ENCODE measurements at places on chromosomes 16 and 17.

GRCh38 chr17:5838661-5839300 is 231.4 kb upstream of the WSCD1 start:
- no peak for DNase-seq

- no peak for DNase-seq
These were observed 395.5 kb downstream of the TMEM114 start for GRCh38 chr16:8194794-8195193.

DNA sequence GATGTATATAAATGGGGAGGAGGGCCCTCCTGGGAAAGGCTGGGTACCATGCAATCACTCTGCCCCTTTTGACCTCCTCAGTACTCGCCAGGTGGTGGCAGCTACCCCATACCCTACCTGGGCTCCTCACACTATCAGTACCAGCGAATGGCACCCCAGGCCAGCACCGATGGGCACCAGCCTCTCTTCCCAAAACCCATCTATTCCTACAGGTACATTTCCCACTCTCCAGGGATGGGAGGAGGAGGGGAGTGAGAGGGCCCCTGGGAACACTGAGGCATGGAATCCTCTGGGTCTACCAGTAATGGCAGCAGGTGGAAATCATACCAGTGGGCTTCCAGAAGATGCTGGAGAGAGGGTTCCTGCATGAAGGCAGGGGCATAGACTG is 22.9 kb downstream of the FOXN1 start:
- DNase-seq = no peak

DNA sequence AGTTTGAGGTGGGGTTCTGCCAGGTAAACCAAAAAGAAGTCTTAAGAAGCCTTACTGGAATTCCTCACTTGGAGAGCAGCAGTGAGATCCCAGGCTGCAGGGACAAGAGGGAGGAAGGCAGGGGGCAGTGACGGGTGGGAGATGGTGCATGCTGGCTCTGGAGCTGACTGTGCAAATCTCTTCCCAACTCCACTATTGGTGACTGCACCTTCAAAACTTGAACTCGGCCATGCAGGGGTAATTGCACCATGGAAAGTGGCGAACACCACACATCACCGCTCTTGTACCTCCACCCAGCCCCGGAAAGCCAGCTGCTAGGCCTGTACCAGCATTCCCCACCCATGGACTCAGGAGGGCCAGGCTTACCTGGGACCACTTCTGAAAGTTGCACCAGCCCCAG is 51.4 kb upstream of the CDR2 start:
- no peak for DNase-seq

GRCh38 chr16:2484898-2485508 is 10.1 kb downstream of the TBC1D24 start:
- no peak for DNase-seq

DNA sequence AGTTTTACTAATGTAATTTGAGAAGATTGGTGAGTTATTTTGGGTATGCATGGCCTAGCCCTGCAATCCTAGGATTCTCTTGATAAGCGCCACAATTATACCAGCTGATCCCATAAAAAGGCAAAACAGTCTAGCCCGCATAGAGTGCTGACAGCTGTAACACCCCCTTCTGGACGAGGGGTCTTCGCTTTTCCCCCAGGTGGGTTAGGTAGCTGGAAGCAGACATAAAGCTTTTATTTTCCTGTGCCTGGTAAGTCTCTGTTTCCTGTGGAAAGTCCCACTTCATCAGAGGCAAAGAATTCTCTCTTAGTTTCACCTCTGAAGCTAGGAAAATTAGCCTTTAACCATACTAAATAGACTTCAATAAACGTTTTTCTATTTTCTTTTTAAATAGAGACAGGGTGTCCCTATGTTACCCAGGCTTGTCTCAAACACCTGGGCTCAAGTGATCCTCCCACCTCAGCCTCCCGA is 108.3 kb downstream of the YPEL2 start:
- no peak for DNase-seq

GRCh38 chr17:72457712-72458111 is 336.9 kb downstream of the SOX9 start:
- DNase-seq = no peak

DNA sequence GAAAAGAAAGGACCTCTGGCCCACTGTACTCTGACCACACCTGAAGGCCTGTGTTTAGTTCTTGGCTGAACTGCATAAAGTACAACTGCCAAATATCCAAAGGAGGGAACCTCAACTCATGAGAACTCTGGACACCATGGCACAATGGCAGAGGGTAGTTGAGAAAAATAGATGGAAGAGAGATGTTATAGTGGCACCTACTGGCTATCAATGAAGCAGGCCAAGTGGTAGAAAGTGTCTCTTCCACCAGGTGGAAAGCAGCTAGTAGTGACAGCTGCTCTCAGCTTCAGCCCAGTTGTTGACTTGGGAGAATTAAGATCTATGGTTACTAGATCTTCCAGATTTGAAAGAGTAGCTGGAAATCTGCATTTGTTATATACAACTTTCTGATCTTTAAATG is 3.2 kb downstream of the MED31 start:
- DNase-seq = no peak

GRCh38 chr16:4404247-4404966 is 12.0 kb downstream of the CORO7 start:
- no peak for DNase-seq

DNA sequence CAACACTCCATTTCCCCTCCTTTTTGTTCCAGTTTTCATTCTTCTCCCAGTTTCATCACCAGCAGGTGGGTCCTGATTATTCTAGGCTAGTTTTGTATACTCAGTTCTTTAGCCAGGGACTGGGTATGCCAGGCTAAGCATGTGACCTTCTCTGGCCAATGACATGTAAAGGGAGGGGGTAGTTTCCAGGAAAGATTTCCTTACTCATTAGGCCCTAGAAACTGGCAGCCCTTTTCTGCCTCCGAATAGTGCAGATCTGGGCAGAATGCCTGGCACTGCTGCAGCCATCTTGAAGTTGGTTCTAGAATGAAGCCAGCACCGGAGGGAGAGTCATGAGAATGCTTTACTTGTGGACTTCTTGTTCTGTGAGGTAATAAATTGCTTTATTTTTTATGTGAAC is 126.9 kb upstream of the AXIN2 start:
- no peak for DNase-seq

GRCh38 chr17:73591296-73592078 is 52.8 kb downstream of the SDK2 start:
- no peak for DNase-seq

DNA sequence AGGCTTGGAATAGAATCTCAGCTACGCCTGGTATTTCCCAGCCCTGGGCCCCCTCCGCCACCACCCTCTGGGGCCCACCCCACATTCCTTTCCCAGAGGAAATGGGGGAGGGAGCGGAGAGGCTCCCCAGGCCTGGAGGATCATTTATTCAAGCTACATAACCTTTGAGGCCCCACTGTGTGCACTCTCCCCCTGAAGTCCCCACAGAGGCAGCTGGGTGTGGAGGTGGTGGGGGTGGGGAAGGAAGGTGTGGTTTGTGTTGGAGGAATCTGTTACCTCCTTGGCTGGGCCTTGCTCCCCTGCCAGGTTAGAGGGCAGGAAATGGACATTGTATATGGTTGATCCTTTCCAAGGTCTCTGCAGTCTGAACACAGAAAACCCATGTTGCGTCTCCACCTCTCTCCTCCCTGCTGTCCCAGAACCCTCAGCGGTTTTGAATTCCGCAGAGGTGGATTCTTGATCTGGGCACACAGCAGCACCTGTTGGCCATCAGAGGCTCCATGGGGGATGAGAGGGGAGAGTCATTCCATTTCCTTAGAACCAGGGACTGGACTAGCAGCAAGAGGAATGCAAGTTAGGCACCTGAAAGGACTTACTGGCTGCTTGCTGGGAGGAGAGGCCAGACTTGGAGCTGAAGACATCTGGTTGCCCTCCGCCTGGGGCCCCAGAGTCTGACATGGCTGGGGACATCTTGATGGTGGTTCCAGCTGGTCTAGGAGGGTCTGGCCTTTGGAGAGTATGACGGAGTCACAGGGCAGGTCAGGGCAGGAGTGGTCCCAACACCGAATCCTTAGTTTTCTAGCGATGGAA is 23.0 kb downstream of the ARHGAP23 start:
- peak; percentile 75 for DNase-seq

DNA sequence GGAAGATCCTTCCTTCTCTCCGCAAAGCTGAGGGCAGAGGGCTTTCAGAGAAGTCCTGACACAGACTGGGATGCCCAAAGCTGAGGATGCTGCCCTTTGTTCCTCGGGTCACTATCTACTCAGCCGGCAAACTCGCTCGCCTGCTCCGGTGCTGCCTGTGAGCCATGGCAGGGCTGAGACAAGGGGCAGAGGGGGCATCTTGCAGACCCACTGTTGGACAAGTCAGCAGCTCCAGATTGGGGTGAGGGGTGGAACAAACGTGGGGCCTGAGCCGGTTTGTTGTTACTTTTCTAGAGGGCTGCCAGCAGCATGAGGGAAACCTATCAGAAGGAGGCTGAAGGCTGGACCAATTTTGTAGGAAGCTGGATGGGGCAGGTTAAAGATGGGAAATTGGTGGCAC is 47.1 kb upstream of the PIK3R6 start:
- no peak for DNase-seq

GRCh38 chr16:4392382-4393239 is 21.0 kb downstream of the VASN start:
- no peak for DNase-seq

DNA sequence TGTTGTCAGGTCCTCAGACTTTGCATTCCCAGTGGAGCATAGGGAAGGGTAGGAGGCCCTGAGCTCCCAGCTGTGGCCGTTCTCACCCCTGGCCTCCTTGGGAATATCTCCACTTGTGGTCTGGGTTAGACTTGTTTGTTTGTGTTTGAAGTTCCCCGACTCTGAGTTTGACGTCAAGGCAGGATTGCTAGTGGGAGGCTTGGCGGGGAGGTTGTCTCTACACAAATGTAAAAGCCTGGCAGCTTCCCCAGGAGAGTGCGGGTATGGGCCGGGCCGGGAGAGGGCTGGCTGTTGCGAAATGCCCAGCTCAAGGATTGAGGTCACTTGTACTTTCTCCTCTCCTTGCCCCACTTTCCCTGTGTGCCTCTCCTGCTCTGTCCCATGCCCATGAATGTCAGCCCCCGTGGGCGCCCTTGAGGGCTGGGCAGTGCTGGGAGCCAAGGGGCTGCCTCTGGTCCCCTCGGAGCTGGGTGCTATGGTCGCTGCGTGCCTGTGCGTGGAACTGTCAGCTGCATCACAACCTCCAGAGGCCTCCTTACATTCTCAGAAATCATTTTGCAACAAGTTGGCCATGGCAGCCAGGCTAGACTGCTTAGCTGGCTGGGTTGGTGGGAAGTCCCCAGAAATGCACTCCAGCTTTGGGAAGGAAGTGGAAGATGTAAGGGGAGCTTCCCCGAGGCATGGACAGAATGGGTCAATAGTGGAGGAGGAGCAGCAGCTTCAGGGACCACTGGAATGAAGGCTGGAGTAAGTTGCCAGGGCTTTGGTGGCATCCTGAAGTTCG is 84.3 kb downstream of the KSR1 start:
- DNase-seq = peak; percentile 90

- no peak for DNase-seq
These were observed 71.2 kb upstream of the CHMP6 start for GRCh38 chr17:80920441-80920840.

DNA sequence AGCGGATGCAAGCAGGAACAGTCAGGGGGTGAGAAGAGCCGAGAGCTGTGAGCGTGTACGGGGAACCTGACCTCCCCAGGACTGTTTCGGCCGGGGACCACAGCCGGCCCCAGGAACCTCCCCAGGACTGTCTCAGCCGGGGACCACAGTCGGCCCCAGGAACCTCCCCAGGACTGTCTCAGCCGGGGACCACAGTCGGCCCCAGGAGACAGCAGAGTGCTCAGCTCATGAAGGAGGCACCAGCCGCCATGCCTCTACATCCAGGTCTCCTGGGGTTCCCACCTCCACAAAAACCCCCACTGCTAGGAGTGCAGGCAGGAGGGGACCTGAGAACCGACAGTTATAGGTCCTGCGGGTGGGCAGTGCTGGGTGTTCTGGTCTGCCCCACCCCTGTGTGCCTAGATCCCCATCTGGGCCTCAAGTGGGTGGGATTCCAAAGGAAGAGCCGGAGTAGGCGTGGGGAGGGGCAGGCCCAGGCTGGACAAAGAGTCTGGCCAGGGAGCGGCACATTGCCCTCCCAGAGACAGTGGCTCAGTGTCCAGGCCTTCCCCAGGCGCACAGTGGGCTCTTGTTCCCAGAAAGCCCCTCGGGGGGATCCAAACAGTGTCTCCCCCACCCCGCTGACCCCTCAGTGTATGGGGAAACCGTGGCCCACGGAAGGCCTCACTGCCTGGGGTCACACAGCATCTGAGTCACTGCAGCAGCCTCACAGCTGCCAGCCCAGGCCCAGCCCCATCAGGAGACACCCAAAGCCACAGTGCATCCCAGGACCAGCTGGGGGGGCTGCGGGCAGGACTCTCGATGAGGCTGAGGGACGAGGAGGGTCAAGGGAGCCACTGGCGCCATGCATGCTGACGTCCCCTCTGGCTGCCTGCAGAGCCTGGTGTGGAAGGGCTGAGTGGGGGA is 4.3 kb downstream of the RHBDF1 start:
- no peak for DNase-seq

GRCh38 chr17:27765353-27765752 is 35.0 kb downstream of the NOS2 start:
- DNase-seq = no peak

DNA sequence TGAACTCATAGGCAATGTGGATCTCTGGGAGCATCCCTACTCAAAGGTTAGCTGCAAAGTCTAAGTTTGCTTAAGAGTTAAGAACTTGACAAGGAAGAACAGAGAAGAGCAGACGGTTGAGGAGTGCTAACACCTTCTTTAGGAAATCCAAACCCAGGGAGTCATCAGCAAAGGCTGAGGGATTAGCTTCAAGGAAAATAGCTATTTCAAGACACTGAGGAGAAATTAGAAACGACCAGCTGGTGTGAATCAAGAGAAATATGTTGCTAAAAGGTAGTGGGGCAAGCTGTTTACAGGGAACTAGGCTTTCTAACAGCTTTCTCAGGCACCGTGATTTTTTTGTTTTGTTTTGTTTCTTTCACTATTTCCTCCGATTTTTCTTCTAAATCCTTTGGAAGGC is 90.7 kb downstream of the CDH8 start:
- DNase-seq = no peak

GRCh38 chr16:83068686-83069085 is 441.9 kb downstream of the CDH13 start:
- no peak for DNase-seq

- DNase-seq = no peak
These were observed 238.1 kb upstream of the MAF start for GRCh38 chr16:79838496-79839259.

DNA sequence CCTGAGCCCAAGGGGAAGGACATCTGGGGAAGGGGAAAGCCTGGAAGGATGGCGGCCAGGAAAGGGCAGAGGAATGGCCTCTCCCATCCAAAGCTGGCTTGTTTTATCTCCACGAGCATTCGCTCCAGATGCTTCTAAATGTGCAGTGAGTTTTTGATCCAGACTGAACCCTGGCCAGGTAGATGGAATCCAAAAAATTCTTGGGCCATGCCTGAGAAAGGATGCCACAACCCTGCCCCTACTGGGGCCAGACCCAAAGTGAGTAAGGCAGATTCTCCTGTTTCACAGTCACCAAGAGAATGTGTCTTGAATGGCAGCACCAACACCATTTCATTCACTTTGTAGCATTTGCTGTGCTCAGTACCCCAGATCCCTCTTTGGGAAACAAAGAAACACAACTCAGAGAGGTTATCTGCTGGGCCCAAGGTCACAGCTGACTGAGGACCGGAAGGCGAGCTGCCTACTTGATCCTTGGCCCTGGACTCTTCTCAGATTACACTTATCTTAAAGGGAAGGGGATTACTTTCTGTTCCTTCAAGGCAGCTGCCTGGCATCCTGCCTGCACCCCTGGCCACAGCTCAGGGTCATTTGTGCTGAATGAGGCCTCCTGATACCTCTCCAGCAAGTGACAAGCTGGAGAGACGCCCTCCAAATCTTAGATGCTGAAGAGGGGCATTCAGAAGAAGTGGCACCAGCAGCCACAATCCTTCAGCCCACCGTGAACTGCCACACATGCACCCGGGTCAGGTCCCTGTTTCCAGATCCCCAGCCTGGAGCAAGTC is 3.6 kb downstream of the LRRC75A start:
- no peak for DNase-seq
